ENCODE measurements at places on chromosomes 13 and 19.

DNA sequence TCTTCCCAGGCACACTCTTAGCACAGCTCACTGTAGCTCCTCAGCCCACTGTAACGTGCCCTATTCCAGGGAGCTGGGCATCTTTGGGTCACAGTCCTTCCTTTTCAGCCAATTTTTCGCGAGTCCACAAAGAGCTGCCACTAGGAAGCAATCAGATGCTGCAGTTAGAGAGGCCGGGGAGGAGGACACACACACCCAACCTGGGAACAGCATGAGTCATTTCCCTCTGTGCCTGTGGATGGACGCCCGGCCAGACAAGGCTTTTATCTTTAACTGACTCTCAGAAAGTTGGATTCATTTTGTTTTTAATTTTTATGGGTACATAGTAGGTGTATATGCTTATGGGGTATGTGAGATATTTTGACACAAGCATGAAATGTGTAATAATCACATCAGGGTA is 918.6 kb downstream of the UQCRFS1 start:
- no peak for DNase-seq

- no peak for DNase-seq
Measured at GRCh38 chr19:45275370-45275971, 24.4 kb downstream of the MARK4 start.

DNA sequence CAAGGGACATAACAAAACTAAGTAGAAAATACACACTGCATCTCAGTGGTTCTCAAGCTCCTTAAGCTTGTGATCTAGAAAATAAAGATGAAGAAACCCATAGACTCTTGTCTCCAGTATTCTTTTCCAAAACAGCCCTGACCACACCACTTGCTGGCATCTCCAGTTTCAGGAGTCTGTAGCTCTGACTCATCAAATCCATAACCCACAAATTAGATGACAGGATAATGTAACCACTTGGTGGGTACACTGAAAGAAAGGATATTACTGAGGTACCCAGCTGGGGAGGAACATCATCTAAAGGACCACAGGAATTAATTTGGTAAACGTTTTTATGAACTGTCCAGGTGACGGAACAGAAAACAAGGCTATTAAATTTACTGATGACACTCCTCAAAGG is 214.7 kb downstream of the VWA8 start:
- DNase-seq: no peak

DNA sequence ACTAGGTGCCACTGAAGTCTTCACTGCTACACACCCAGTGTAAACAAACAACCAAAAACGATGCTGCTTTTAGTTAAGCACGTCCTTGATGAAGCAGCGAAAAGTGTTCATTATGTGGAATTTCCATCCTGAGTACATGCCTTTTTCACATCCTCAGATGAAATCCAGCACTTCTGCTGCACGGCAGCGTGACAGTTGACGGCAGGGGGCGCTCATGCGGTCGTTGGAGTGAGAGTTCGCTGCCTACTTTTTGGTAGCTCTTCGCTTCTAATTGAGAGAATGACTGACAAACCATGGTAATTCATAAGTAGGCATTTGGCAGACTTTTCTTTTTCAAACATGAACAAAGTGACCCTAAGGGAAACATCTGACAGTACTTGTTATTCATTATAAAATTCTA is 1124.9 kb downstream of the EFNB2 start:
- no peak for DNase-seq

DNA sequence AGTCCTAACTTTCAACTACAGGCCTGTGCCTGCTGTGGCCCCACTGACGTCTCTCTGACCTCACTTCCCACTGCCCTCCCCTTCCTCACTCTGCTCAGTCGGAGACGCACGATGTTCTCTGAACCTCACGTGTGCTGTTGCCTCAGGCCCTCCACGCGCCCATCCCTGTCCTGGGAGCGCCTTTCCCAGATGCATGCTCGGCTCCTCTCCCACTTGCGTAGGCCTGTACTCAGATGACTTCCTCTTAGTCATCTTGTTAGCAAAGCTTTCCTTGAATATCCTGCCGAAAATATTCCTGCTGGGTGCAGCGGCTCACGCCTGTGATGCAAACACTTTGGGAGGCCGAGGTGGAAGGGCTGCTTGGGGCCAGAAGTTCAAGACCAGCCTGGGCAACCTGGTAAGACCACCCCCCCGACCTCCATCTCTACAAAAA is 9.3 kb upstream of the SYT5 start:
- no peak for DNase-seq

DNA sequence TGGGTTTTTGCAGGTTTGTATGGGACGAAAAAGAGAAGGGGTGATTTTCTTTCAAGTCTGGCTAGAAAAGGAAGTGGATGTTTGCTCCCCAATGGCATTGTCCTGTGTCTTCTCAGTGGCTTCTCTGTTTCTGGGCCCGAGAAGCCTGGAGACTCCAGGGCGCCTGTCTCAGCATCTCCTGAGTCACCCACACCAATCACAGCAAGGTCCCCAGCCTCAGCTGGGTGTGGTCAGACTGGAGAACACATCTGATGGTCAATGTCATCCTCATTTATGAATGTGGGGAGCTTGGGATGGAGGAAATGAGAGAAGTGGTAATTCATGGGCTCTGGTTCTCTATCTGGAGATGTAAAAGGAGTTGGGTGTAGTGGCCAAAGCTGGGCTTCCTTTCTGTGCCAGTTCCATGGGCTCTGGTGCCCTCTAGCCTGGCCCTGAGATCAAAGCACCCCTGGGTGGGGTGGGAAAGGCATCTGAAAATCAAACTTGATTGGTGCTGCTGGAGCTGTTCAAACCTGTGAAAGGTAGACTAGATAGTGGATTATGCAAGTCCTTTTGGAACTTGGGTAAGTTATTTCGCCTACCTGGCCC is 13.4 kb downstream of the RASL11A start:
- DNase-seq: no peak

- no peak for DNase-seq
Measured at GRCh38 chr13:22770891-22771290, 409.9 kb upstream of the SGCG start.

- DNase-seq: no peak
Measured at GRCh38 chr13:43285933-43286597, 262.7 kb downstream of the DNAJC15 start.

GRCh38 chr19:13146763-13147563 is 3.2 kb downstream of the STX10 start:
- DNase-seq: no peak

DNA sequence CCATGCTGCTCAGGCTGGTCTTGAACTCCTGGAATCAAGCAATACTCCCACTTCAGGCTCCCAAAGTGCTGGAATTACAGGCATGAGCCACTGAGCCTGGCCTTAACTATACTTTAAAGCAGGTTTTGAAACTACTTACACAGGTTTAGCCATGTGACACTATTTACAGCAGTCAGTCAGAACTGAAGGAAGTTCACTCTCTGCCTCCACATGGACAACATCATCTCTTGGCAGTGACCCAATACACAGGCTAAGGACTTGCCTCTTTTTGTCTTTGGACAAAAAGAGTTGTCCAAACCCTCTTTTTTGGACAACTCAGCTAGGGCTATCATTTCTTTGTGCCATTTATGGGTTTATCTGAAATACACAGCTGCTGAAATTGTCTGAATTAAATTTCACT is 89.0 kb upstream of the CLDN10 start:
- DNase-seq: no peak

- DNase-seq: no peak
Measured at GRCh38 chr13:52447354-52447753, 3.1 kb downstream of the VPS36 start.

DNA sequence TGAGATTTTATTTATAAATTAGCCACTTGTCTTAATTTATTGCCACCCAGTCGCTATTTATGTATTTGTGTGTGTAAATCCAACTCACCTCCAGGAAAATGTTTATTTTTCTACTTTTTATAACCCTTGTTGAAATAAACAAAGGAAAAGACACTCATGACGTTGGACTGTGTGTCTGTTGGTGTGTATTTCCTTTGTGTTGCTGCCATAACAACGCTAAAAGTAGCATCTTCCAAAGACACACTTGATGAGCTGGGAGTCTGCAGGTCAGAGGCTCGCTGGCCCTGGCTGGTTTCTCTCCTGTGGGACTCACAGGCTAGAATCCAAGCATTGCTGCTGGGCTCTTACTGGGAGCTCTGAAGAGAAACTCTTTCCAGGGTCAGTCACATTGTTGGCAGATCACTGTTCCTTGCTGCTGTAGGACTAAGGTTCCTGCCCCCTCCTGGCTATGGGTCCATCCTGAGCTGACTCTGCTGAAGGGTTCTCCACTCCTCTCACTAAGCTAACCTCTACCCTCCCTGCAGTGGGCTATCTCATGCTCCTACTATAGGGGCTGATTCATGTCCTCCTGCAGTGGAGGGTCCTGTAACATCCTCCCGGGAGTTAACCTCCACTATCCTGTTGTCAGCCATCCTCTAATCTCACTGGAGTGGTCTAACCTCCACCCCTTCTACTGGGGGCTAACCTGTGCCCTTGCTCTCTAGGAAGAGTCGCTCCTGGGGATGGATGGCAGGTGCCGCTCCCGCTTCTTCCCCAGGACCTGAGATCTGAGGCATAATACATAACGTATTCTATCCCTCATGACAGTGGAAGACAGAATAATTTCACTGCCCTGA is 2.1 kb downstream of the IFNL2 start:
- no peak for DNase-seq

DNA sequence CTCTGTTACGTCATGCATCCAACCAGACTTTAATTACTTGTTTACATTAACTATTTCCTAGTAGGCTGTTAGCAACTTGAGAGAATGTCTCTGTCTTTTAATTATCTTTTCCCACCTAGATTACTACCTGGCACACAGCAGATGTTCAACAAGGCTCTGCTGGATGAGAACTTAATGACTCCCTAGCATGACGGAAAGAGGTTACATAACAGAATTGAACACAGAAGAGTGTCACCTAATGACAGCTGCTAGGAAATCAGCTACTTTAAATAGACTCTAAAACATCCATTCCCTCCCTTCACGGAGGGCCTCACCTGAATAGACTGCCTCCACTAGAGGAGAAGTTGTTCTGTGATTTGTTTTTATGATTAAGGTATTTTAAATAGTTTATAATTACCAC is 110.8 kb downstream of the TEX29 start:
- DNase-seq: no peak

DNA sequence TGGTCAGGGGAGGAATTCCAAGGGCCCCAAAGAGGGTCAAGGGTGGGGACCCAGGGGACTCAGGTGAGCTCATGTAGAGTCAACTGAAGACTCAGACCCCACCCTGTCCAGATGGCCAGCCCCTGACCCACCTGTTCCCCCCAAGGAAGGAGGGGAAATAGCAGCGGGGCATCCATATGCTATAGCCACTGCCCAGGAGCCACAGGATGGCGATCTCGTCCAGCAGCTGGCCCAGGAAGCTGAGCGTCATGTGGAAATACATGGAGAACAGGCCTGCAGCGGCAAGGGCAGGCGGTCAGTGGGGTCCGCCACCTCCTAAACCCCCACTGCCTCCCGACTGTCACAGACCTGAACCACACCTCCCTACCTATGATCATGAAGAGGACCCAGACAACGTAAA is 21.4 kb downstream of the ACER1 start:
- DNase-seq: no peak

- DNase-seq: no peak
Measured at GRCh38 chr13:105763851-105764250, 771.6 kb downstream of the EFNB2 start.

GRCh38 chr19:35439921-35440320 is 8.1 kb upstream of the FFAR2 start:
- no peak for DNase-seq

DNA sequence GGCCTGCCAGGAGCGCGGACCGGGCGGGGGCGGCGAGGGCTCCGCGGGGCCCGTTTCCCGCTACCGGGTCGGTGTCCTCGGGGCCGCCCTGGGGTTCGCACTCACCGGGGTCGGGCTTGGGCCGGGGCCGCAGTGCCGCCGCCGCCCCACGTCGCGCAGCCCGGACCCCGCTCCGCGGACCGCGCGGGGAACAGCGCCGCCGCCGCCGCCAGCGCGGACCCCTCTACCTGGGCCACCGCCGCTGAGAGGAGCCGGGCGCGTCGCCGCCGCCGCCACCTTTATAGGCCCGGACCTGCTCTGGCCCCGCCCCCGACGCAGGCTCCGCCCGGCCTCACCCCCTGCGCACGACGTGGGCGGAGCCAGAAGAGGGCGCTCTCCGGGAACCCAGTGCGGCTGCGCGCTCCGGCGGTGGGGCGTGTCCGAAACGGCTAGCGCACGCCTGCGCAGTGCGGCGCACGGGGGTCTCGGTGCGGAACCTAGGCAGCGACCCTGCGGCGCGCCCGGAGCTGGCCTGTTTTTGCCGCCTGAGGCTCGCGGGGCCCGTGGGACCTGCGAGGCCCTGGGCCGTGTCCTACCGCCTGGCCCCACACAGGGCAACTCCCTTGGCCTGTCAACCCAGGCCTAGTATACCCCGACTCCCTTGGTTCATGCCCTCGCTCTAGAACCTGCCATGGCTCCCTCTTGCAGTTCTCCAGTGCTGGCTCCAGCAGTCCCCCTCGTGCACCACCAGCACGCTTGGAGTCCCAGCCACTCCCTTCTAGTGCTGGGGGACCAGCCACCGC is at the start of gene MKNK2:
Gene MKNK2, minus strand, starts transcription at position 254 of the 782 bp plus-strand sequence. CDS start 393 bp downstream, outside the sequence.
- DNase-seq: peak; percentile 94

DNA sequence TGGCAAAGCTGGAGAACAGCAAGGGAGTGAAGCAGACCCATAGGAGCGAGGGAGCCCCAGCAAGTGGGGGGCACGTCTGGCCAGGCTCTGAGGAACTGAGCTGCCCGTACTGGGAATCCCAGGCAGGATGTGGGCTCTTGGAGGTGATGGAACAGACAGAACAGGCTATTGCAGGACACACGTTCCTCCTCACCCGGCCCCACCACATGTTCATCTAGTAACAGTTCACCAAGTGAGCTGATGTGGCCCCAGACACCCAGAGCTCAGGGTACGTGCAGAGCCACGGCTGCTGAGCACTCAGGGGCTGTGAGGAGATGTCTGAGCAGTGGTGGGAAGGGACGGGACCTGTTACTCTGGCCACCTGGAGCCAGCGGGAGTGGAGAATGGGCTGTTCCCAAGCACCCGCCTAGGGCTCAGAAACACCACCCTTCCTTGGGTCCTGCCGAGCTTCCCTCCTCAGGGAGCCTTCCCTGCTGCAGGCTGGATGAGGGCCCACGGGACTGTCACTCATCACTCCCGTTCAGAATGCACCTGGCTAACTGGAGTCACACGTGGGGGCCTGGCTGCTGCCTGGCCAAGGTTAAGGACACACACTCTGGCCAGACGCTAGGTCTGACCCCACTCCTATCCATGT is 18.4 kb downstream of the ELL start:
- no peak for DNase-seq

DNA sequence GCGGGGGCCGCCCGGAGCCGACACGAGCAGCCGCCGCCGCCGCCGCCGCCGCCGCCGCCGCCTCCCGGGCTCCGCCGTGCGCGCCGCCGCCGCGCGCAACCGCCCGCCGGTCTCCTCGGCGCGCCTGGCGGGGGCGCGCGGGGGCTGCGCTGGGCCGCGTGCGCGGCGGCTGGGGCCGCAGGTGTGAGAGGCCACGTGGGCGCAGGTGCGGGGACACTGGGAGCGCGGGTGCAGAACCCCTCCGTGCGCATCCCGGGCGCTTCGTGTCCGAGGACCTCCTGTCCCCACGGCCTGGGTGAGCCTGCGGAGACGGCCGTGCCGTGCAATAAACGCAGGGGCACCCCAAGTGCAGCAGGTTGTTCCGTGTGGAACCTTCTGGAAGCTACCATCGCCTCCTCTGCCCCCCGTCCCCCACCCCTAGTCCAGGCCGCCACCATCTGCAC is at the start of gene LINGO3:
Gene LINGO3, minus strand, starts transcription at position 41 of the 443 bp plus-strand sequence. CDS start 16,378 bp downstream, outside the sequence.
- DNase-seq: no peak

GRCh38 chr19:39533003-39533512 is 406 bp upstream of the EID2B start:
- DNase-seq: no peak

GRCh38 chr13:113125506-113126264 is 3.1 kb downstream of the F10 start:
- no peak for DNase-seq

GRCh38 chr13:65965501-65965900 is 1264.6 kb downstream of the PCDH9 start:
- no peak for DNase-seq

GRCh38 chr19:55546011-55546410 is 668 bp upstream of the SBK3 start:
- no peak for DNase-seq
